CD4-positive, alpha-beta T cell treated with Interleukin-15 for 4 hours (primary cell): ENCODE measurements at places on chromosomes 7 and 10.

DNA sequence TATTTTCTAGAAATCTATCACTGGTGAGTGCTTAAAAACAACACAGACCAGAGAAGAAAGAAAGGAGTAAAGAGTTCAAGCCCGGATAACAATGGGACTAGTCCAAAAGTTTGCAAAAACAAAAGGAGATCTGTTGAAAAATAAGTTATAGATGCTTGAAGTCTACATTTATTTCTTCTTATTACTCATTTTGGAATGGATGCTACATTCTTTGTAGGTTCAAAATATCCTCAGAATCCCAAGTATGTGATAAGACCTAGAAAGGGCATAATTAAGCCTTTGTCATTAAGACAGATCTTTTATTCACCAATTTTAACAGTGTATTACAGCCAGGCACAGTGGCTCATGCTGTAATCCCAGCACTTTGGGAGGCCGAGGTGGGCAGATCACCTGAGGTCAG lies 42.7 kb upstream of the ITGB8 start:
- DNase-seq: no peak

DNA sequence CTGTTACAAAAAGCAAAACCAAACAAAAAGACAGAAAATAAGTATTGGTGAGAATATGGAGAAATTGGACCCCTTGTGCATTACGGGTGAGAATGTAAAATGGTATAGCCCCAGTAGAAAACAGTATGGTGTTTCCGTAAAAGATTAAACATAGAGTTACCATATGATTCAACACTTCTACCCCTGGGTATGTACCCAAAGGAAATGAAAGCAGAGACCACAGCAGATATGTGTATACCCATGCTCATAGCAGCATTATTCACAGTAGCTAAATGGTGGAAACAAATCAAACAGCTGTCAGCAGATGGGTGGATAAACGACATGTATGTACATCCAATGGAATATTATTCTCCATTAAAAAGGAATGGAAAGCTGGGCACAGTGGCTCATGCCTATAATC lies 42.4 kb downstream of the STARD3NL start:
- peak; percentile 45 for DNase-seq

- DNase-seq: no peak
Measured at GRCh38 chr7:82722946-82723345, 279.4 kb upstream of the CACNA2D1 start.

DNA sequence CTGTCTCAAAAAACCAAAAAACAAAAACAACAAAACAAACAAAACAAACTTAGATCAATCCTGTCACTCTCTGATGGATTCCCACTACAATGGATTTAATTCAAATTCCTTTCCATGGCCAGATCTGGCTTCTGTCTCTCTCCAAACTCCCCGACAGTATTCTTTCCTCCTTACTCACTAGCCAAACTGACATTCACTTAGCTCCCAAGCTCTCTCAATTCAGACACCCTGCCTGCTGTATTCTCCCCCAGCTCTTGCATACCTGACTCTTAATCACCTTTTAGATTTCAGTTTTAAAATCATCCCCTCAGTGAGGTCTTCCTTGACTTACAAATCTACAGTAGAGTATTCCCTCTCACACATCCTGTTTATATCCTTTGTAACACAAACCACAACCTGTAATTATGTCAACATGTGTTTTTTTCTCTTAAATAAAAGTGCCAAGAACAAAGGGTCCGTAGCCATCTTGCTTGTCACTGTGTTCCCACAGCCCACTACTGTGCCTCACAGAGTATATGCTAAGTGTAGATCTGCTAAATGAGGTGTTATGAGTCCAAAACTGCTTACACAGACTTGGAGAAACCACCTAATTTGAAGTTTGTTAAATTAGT lies 14.4 kb downstream of the HERPUD2 start:
- peak; percentile 16 for DNase-seq
